GM06990 (cell line): ENCODE measurements at places on chromosomes 16 and 17.

GRCh38 chr16:55832425-55832772 lies 497 bp downstream of the CES1 start:
- no peak for DNase-seq

DNA sequence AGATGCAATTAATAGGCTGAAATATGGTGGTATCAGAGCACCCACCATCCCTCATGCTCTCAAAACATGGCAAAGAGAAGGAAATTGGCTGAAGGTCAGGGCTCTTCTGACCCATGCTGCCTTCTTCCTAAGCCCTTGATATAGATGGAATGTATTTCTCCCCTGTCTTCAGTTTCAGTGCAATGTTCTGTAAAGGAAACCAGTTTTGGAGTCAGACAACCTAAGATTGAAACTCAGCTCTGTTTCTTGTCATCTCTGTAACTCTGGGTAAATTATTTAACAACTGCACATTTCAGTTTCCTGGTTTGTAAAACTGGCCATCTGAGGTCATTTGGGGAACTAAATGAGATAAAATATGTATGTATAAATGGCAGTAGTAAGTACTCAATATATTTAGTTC lies 243.9 kb downstream of the CA10 start:
- no peak for DNase-seq

DNA sequence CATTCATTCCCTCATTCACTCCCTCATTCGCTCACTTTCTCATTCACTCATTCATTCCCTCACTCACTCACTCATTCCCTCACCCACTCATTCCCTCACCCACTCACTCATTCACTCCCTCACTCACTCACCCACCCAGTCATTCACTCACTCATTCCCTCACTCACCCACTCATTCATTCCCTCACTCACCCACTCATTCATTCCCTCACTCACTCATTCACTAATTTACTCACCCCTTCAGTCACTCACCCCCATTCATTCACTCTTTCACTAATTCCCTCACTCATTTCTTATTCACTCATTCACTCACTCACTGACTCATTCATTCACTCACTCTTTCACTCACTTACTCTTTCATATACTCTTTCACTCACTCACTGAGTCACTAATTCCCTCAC lies 303.1 kb downstream of the C16orf95 start:
- no peak for DNase-seq

DNA sequence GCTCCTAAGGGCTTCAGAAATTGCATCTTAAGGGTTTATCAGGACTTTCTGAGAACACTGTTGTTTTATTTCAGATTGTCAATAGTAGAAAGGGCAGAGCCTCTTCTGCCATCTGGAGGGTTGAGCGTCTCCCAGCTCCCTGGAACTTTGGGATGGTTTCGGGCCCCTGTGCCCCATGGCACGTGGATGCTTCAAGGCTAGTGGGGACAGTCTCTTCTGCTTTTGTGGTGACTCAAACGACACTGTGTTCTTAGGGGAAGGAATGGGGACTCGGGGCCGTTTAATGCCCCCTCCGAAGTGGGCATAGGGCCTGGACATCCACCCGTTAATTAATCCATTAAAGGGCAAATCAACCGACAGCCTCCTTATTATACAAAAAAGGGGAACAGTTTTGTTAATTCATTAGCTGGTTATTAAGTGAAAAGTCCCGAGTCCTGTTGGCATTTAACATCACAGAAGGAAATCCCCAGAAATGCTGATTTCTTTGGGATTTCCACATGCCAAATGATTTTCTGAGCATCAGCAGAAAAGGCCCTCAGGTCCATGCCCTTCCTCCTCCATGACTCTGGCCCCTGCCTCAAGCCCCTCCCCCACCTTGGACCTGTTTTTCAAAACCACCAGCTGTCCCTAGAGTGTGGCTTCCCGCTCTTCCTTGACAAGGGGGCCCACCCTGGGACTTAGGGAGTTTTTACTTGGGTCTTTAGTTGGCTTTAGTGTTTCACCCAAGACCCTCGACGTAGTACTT lies 68.7 kb downstream of the ARSG start:
- no peak for DNase-seq

DNA sequence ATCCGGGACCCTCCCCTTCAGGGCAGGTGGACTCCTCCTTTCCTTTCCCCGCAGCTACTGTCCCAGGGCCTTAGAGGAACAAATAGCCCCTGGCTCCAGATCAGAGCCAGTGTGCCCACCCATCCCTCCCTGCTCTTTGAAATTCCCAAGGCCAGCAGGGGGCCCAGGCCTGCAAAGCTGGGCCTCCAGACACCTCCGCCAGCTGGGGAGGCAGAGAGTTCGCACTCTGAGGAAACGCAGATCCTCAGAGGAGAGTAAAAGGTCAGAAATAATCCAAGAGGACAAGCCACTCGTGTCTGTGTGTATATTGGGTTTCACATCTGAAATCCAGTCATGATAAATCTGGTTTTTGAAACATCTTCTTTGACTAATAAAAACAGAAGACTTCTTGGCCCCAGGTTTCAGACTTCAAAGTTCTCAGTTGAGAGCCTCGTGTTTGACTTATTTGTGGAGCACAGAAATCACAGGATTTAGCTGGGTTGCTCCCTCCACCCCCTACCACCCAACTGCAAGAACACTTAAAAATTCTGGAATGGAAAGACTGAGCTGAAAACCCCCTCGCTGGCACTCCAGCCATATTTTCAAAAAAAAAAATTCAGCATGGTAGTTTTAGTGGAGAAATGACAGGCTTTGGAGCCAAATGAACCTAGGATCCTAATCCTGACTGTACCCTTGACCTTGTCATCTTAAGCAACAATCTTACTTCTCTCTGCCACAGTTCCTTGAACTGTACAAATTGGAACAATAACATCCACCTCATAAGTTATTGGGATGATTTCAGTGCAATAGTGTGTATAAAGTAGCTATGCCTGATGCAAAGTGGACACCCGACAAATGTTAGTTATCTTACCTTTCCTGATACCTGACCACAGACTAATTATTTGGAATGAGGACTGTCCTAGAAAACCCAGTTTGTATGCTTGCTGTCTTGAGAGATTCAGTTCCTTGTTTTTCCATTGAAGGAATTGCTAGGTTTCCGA lies 44.5 kb upstream of the TBX2 start:
- no peak for DNase-seq

DNA sequence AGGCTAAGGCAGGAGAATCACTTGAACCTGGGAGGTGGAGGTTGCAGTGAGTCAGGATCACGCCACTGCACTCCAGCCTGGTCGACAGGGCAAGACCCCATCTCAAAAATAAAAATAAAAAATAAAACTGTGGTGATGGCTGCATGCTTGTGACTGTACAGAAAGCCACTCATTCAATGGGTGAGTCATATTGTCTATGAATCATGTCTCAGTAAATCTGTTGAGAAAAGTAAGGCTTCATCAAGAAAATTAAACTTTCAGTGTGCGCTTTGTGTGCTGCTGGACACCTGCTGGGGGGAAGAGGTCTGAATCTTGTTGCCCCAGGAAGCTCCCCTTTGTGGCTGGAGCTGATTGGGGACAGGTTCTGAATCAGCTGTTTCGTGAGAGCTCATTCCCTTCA lies 11.3 kb downstream of the NUBP1 start:
- no peak for DNase-seq

GRCh38 chr17:38749223-38750043 lies 1.3 kb upstream of the PCGF2 start:
- DNase-seq: no peak

DNA sequence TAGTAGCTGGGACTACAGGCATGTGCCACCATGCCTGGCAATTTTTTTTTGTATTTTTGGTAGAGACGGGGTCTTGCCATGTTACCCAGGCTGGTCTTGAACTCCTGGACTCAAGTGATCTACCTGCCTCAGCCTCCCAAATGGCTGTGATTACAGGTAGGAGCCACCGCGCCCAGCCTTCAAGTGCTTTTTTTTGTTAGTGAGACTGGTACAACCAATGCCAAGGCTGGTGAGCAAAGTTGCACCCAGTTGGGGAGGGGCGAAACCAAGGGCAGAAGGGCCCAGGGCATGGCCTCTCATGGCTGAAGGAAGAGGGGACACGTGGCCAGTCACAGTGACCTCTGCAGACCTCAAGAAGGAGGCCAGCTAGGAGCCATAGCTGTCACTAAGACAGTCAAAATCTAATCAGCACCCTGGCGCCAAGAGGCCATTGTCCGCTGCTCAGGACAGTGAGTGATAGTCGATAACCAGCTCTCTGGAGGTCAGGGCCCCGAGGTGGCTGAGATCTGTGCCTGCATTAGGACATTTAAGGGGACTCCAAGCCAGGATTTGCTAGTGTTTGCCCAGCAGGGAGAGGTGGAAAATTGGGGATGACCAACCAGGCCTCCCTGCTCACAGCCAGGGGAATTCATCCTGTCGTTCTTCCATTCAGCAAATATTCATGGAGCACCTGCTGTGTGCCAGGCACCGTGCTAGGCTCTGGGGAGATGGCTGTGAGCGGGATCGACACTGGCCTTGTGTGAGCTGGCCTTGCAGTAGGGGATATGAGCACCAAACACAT lies 10.2 kb downstream of the IL4R start:
- DNase-seq: no peak

DNA sequence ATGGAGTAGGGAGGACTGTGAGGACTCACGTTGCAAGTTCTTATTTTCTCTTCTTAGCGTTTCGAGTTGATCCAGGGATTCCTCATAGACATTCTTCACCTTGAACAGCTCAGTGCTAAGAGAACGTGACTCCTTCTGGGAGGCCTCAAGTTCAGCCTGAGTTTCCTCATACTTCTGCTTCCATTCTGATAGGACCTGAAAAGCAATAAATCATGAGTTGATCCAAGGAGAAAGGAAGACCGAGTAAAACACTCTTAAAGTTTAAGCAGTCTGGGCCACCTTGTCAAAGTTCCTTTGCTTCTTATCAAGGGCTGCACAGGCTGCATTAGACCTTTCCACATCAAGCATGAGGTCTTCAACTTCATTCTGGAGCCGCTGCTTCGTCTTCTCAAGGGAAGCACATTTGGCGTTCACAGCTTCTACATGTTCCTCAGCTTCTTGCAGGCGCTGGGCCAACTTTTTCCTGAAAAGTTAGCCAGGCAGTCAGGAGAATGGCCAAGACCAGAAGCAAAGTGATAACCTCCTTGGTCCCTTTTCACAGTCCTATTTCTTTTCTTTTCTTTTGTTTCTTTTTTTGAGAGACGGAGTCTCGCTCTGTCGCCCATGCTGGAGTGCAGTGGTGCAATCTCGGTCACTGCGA lies 23.8 kb upstream of the MYH13 start:
- DNase-seq: no peak

GRCh38 chr17:82216301-82217119 lies 3.9 kb upstream of the CCDC57 start:
- DNase-seq: peak; percentile 74

DNA sequence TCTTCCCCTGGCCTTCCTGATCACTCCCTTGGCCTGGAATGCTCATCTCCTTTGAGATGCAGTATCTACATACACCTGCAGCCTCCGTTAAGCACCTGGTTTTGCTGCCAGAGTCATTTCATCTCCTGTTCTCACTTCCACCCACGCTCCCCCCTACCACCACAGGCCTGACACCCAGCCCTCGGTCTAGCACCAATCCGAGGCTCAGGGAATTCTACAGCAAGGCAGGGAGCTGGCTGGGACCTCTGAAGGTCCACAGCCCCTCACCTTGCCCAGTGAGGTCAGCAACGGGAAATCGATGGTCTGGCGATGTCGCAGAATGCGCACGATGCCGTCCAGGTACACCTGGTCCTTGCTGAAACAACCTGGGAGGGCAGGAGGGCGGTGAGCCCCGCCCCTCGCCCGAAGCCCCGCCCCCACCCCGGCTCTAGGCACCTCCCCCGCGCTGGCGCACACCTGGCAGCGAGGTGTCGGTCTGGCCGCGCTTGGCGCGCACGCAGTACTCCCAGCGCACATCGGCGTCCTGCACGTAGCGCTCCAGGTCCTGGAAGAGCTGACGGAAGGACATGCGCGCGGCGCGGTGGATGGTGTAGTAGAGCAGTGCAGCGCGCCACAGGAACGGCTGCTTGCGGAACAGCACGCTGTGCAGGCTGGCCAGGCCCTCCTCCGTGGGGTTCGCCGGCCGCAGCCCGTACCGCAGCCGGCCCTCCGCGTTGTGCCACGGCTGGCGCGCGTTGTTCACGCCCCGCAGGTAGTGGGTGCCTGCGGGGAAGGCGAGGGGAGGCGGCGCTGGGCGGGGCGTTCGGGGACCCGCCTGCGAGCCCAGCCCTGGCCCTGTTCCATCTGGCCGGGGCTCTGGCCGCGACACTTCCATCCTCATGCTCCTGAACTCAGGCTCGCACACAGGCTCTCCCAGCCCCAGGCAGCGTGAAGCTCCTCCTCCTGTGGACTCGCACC lies 5.7 kb downstream of the MATCAP1 start:
- DNase-seq: peak; percentile 65

GRCh38 chr16:65213866-65214595 lies 92.2 kb upstream of the CDH11 start:
- DNase-seq: no peak

DNA sequence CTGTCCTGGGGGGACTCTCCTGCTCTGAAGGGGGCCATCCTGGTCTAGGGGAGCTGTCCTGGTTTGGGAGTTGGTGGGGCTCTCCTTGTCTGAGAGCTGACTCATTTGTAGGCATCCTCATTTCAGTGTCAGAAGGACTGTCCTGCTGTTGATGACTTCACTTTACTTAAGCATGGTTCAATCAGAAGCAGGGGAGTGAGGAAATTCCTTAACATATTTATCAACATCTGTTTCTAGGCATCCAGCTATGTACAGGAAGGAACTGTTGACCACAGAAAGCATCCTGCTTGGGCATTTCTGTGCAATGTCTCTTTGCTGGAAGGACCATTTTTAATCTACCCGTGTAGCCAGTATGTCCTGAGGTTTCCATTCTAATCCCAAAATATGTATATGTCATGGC lies 502.7 kb upstream of the HSBP1 start:
- no peak for DNase-seq

- no peak for DNase-seq
These were observed 84.8 kb downstream of the KATNIP start for GRCh38 chr16:27634779-27635178.
